Psoas muscle (tissue), 8 donors: ENCODE measurements at places on chromosomes 3 and 15. TPM values are rescaled to one million over a fixed set of nuclear protein-coding genes. Genes with fewer than 3 reads are reported as not detected.

The ADCY5 gene
- total RNA-seq = 1.8 TPM

The P2RY1 gene
- total RNA-seq = 0.69 TPM

The HAPLN3 gene
- total RNA-seq = 5.8 TPM

DNA sequence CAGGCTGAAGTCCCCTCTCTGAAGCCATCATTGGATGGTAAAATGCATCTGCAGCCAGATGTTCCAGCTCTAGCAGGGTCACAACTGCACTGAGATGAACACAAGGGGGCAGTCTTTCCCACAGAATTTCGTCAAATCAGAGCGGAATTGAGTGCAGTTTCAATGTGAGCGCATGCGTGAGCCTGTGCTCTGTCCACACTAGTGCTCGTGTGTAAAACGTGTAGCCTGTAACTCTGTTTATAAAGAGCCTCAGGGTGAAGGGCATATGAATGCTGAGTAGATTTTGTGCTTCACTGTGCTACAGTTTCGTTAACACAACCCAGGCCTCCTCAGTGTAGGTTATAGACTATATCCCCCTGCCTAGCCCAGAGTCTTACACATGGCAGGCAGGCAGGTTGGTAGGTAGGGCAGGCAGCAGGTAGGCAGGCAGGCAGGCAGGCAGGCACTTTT lies 92.7 kb upstream of the GOLGA6L4 start:
- DNase-seq = no peak

- DNase-seq = no peak
These were observed 520.4 kb downstream of the FOXP1 start for GRCh38 chr3:71062952-71063772.

DNA sequence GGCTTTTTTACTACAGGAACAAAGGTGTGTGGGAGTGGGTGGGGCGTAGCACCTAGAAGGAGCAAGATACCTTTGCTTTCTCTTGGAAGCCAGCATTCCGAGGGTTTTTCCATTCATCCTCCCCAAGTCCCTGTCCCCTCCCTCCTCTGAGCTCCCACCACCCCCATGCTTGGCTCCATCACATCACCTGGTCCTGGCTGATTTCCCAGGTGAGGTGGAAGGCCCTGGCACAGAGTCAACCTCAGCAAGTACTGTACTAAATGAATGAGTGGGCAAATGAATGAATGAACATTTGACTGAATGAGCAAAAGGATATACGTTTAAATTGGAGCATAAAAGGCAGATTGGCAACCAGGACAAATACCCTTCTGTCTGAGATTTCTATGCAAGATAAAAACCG lies 45.4 kb downstream of the DZIP1L start:
- DNase-seq = no peak

- no peak for DNase-seq
These were observed 103.0 kb upstream of the EIF1B start for GRCh38 chr3:40206522-40206921.

DNA sequence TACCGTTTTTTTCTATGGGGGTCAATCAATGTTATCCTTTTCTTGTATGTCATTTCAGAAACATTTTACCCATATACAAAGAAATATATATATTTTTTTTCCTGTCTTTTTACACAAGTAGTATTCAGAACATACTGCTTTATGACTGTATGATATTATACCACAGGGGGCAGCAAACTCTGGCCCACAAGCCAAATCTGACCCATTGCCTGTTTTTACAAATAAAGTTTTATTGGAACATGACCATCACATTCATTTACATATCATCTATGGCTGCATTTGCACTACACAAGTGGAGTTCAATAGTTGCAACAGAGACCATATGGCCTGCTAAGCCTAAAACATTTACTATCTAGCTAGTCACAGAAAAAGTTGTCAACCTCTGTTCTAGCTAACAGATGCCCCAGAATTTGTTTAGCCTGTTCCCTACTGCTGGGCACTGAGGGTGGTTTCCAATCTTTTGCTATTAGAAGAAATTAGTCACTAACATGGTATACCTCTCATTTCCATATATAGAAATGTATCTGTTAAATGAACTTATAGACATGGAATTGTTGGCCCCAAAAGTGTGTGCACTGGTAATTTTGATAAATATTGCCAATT lies 57.7 kb downstream of the BFSP2 start:
- no peak for DNase-seq

DNA sequence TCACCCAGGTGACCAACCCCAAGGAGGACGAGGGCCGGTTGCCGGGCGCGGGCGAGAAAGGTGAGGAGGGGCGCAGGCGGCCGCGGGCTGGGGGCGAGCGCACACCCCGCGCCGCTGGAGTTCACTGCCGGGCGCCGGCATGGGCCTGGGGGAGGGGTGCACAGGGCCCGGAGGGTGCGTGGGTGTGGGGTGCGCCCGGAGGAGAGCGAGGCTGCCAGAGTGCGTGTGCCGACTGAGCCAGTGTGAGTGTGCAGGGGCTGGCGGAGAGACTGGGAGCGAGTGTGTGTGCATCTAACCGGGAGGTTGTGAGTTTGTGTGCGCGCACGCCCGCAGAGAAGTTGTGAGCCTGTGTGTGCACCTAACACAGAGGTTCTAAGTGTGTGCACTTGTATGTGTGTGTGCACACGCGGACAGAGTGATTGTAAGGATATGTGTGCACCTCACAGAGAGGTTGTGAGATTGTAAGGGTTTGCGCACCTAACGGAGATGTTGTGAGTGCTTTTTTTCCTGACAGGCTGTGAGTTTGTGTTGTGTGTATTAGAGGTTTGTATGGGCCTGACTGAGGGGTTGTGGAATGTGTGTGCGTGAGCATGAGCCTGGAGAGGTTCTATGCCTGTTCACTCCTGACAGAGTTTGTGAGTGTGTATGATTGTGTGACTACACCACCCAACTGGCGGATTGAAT lies 681 bp downstream of the CTDSPL start:
- peak; percentile 62 for DNase-seq

DNA sequence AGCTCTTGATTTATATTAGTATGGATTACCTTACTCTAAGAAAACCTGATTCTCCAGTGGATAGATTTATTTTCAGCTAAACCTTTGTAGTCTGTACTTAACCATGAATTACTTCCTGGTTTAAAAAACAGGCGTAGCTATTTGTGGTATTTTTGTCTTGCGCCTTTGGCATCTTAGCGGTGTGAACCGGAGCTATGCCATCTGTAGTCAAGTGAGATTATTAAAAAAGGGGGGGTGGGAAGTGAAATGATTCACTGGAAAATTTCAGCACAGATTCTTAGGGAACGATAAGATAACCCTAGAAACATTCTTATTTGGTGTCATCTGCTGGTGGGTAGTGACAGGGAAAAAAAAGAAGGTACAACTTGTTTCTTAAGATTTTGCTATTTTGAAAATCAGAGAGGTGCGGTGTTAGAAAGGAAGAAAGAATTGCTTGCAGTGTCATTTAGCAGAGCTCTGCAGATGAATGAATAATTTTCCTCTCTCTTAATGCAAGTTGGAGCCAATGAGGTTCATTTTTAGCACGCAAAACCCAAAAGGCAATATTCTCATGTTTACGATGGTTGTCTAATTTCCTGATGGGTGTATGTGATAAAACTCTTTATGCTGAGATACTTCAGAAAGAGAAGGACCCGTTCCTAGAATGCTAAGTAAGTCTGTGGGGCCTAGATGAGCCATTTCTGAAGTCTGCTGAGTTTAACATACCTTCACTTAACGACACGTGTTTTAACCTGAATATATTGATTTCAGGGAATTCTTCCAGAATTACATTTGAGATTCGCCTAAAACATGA lies 44.0 kb downstream of the PSMD6 start:
- no peak for DNase-seq

GRCh38 chr3:30779686-30780287 lies 114.7 kb downstream of the GADL1 start:
- no peak for DNase-seq

- DNase-seq = no peak
These were observed 464.1 kb downstream of the EPHA6 start for GRCh38 chr3:97278506-97278905.
